ENCODE measurements at places on chromosomes 4 and X. TPM values are rescaled to one million over a fixed set of nuclear protein-coding genes. Genes with fewer than 3 reads are reported as not detected.

- no peak for DNase-seq
Measured at GRCh38 chr4:140102421-140102820, 51.6 kb downstream of the MAML3 start.

DNA sequence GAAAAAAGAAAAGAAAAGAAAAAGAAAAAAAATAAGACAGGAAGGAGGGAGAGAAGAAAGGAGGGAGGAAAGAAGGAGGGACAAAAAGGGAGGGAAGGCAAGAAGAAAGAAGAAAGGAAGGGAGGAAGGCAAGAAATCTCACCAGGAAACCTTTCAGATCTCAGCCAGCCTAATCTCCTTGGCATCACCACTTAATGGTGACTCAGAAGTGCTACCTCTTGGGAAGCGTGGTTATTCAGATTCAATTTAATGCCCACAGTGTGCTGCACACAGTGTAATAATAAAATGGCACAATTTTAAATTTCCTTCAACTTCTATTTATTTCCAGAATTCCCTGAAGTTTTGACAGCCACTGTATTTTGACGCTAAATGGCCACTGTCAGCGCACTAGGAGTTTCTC lies 50.3 kb downstream of the DKK2 start:
- DNase-seq = no peak

DCK gene
- total RNA-seq = 13.2 TPM

DNA sequence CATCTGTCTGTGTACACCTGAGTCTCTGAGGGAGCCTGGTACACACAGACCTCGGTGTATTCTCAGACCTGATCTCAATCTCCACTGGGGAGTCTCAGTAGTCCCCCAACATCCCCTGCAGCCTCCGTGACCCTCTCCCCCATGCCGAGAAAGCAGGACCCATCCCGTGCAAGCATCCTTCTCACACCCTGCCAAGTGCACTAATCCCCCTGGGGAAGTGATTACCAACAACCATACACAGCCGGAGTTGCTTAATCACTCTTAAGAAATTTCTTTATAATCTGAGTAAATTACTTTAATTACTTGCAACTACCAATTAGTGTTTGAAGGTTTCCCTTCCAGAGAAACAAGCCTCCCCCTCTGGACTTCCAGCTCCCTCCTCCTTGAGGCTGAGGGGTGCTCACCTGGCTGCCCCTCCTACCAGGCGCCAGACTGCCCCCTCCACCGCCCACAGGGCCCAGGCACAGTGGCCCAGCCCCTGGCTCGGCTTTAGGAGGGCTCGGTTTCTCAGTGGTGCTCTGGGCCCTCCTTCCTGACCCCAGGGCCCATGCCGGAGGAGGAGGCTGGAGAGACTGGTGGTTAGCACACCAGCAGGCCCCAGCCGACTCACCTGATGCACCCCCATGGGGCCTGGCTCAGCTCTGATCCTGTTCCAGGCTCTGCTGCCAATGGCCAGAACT lies 43.8 kb downstream of the PJA1 start:
- DNase-seq = no peak

ZMYM3 gene
- 16.0 TPM for total RNA-seq

HDX gene
- total RNA-seq = 9.9 TPM

DNA sequence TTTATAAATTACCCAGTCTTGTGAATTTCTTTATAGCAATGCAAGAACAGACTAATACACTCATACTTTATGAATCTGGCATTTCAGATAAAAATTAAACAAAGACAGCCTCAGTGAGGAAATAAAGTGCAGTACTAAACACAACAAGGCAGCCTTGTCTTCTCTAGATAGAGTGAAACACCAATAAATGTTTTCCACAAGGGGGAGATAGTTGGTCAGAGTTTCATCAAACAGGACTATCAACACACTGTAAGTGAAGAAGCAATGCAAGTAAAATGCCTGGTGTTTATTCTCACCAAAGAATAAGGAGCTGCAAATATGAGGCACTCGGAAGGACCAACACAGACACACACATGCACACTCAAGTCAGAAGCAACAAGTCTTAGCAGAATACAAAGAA lies 62.8 kb downstream of the FAM9B start:
- no peak for DNase-seq

FAAH2 gene
- 0.60 TPM for total RNA-seq

GRCh38 chrX:109036624-109037023 lies 300.3 kb upstream of the IRS4 start:
- DNase-seq = no peak

RHOXF2 gene
- total RNA-seq = not detected

SFRP2 gene
- total RNA-seq = 313 TPM

- no peak for DNase-seq
Measured at GRCh38 chr4:109169170-109169569, 133.3 kb downstream of the COL25A1 start.

- DNase-seq = no peak
Measured at GRCh38 chrX:13077168-13077567, 32.7 kb upstream of the FAM9C start.

GRCh38 chr4:140556372-140557085 lies 12.2 kb downstream of the UCP1 start:
- no peak for DNase-seq

- no peak for DNase-seq
Measured at GRCh38 chr4:37157476-37158167, 86.9 kb upstream of the NWD2 start.

FBXO8 gene
- total RNA-seq = 29.3 TPM

DNA sequence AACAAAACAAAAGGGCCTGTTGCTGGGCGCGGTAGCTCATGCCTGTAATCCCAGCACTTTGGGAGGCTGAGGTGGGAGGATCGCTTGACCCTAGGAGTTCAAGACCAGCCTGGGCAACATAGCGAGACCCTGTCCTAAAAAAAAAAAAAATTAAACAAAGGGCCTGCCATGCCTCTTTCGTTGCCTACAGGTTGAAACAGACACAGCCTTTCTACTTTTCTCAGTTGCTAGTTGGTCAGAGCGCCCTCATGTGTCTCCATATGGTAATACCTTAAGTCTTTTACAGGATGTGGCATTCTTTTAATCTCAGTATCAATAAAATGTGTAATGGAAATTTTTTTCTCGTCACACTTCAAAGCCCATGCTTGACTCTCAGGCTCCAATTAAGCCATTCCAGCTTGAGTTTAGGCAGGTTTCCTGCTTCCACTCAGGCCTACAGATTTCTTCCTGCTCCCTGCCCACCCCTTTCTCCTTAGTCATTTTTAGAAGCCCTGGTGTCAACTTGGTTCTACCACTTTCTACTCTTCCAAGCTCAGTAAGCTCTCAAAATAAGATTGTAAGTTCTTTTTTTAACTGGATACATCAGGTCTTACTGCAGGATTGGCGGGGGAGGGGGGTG lies 4.6 kb upstream of the SOWAHD start:
- no peak for DNase-seq

DNA sequence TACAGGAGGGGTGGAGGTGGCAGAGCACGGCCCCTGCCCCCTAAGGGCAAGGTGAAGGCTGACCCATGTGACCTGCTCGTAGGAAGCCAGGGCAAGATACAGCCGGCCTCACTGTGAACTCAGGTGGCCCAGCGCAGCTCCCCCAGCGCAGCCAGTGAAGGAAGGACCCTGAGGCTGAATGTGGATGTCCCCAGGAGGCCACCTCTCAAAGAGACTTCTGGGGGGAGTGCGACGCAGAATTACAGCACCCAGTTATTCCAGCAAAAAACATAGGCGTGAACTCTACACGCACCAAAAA lies 52.6 kb downstream of the ZFYVE28 start:
- DNase-seq = peak; percentile 62

EPGN gene
- not detected for total RNA-seq

- no peak for DNase-seq
Measured at GRCh38 chrX:25383196-25383595, 367.4 kb upstream of the ARX start.

- DNase-seq = no peak
Measured at GRCh38 chrX:84064164-84064563, 123.8 kb downstream of the RPS6KA6 start.

- DNase-seq = peak; percentile 82
Measured at GRCh38 chrX:16786791-16787735, 797 bp downstream of the TXLNG start.

DNA sequence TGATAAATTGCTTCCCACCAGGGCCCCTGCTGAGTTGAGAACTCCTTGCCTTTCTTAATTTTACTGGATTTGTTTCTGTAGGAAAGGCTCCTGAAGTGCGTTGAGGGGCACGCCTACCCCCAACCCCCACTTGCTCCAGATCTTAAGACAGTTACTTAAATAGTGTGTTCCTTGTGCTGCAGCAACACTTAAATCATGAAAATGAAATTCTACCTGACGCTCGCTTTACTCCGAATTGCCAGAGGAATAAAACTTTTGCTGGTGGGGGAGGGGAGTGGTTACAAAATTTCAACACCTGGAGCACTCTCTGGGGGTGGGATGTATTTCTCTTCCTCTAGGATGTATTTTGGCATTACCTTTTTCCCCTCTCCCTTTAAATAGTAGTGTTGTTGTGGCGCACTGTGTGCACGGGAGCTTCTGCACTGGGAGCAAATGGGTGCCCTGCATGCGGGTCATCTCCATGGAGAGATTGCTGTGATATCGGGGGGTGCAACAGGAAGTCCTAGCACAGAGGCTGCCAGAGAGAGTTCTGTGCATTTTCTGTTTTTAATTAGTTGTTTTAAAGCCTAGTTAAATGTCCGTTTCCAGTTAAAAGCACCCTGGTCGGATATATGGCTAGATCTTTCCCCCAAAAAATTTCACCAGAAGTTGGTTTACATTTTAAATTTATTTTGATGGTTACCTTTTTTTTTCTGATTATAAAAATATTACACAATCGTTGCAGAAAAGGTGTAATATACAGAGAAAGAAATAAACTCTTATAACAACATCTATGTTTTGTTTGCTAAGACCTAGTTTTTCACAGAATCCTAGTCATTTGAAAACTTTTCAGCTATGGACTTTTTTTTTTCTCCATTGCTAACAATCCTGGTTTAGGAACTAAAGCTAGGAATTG lies 207.7 kb downstream of the SOWAHB start:
- no peak for DNase-seq

DNA sequence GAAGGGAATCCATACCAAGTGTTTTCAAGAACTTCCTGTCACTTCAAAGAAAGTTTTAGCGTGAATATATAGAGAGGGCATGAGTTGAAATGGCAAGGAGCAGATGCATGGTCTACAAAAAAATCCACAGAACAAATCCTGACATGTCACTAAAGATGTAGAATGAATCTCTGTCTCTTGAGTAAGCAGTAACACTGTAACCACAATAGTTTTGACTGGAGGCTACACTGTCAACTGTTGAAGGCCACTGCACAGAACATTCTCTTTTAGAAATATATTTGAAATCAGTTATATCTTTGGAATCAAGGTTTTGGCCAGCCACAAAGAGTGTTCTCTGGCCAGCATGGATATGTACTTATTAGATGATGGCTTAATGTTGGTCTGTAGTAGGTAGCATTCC lies 83.8 kb downstream of the VCX3B start:
- DNase-seq = no peak

- DNase-seq = no peak
Measured at GRCh38 chr4:189941005-189941450, 356 bp downstream of the FRG1 start.

SSX2 gene
- not detected for total RNA-seq

DNA sequence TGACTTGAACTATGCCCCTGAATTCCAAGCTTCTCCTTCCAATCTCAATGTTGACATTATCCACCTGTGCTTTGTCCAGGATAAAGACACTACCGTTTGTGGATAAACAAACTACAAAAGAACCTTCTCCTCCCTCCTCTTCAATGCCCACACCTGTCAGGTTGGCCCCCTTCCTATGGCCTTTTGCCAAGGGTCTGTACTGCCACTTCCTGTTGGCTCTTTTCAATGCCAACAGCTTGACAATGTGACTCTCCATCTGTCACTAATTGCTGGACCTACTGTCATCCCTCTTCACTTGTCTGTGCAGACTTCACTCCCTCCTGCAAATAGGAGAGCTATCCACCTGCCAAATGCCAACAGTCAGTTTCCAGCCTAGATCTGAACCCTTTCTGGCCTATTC lies 35.8 kb upstream of the MID1 start:
- no peak for DNase-seq

DNA sequence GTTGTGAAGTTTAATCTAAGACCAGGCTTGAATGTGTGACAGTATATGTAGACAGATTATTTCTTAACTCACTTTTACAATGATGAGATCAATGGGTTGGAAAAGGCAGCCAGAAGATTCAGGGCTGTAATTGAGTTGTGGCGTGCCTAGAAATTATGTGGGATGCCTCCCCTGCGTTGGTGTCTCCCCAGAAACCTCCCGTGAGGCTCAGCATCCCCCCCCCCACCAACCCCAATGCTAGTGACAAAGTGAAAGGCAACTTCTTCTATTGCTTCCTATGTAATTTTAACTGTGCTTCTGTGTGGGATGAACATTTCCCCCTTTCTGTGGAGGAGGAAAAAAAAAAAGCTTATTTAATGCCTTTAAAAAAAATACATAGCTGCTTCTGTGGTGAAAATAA lies 297.9 kb downstream of the ARHGAP10 start:
- no peak for DNase-seq

DNA sequence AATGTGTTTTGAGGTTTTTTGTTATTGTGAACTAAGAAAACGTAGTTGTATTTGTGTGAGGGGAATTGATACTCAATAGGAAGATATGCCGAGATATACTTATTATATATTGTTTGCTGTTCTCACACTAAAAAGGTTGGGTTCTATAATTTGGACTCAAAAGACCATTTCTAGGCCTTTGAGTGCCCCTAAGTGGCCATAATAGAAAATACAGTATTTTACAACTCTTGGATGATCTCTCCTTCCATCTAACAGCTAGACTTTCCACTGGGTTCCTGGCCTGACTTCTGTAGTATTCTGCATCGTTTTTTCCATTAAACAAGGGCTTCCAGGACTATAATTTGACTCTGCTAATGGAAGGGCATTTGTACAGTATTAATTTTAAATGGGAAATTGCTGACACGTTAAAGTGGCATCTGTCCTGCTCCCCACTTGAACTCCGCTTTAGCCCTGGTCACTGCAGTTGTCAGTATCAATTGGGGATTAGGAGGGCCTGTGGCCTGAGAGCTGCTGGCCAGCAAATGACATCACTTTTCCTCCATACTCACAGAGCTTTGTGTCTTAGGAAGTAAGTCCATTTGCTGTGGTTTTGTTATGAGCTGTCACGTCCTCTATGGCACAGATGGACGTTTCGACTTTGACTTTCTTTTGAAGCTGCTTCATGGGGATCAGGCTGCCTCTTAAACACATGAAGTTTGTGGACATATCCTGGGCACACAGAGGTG lies 176.9 kb downstream of the SLIT2 start:
- DNase-seq = no peak

DNA sequence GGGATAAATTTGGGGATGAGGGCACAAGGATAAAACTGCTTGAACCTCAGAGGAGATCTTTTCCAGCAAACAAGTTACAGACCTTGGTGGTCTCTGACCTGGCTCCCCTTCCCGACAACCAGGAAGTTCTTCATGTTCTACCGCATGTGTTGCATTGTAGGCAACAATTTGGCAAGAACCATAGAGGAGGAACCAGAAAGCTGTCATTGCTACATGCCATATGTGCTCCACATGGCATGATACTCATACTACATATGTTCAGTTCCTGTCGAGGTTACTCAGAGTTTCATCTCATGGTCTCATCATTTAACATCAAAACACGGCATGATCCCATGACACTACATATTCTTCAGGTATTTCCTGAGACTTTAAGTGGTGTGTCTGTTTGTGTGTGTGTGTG lies 235.9 kb downstream of the OR13H1 start:
- DNase-seq = no peak

- no peak for DNase-seq
Measured at GRCh38 chrX:13432414-13433297, 112.8 kb upstream of the ATXN3L start.
